ENCODE measurements at places on chromosomes 16 and 17.

DNA sequence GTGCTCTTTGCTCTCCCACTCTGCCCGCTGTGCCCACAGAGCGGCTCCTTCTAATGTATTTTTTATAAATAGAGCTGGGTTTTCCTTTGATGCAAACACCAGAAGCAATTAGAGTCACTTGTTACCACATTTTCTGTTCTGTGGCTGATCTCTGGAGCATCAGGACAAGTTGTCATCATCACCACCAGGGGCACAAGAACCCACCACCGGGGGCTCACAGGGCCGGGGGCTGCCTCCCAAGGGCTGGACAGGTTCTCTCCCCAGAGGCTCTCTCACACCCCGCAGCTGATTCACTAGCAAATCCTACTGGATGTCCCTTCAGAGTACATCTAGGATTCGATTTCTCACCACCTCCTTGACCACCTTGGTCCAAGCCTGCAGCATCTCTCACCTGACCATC lies 18.5 kb downstream of the C16orf82 start:
- no peak for DNase-seq

DNA sequence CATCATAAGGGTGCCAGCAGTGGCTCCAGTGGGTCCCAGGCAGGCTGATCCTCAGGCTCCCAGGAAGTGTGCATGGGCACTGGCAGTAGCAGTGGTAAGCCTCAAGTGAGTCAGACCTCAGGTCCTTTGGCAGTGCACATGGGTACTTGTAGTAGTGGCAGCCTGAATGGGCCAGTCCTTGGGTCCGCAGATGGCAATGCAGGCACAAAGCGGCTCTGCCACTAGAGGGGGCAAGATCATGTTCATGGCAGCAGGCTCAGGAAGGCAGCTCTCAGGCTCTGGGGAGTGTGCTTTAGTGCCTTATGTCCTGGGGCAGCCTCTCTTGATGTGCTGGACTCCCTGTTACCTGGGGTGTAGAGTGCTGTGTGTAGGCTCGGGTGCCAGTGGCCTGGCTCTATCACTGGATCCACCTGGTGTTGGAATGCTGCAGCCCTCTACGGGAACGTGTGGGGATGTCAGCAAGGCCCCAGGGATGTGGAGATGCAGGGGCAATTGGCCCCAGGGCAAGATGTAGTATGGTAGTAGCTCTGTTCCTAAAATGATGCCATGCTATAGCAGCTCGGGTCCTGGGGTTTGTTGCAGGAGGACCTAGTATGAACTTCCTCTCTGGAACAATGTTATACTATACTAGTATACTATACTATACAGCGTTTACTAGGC lies 11.0 kb downstream of the ACSM3 start:
- peak; percentile 37 for DNase-seq

- DNase-seq = no peak
These were observed 3.6 kb upstream of the ZMYND15 start for GRCh38 chr17:4735876-4736651.

DNA sequence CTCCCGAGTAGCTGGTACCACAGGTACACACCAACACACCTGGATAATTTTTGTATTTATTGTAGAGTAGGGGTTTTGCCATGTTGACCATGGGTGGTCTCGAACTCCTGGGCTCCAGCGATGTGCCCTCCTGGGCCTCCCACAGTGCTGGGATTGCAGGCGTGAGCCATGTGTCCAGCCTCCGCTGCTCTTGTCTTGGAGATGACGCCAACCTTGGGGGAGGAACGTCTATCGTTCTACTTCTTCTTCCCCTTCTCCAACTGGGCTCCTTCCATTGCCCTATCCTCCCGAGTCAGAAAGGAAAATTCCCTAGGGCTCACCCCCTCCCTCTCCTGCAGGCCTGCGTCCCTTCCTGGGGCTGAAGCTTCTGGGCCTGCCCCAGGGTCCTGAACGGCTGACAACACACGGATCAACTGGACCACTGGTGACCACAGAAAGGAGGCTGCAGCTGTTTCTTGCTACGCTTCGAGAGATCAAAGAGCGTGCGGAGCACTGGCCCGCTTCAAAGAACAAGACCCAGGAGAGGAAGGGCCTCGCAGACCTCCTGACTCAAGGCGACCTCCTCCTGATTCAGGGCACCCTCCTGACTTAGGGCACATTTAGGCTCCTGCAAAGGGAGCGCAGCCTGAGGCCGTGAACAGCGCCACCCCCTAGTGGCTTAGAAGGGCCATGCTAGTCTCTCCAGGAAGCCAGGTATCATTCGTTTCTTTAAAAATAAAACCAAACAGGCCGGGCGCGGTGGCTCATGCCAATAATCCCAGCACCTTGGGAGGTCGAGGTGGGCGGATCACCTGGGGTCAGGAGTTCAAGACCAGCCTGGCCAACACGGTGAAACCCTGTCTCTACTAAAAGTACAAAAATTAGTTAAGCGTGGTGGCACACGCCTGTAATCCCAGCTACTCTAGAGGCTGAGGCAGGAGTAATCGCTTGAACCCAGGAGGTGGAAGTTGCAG lies 48.5 kb upstream of the HELZ start:
- peak; percentile 55 for DNase-seq

GRCh38 chr16:66810391-66810790 lies 9.0 kb upstream of the TERB1 start:
- no peak for DNase-seq

GRCh38 chr16:27879601-27880247 lies 183.8 kb downstream of the GSG1L start:
- no peak for DNase-seq

GRCh38 chr17:7356072-7356549 lies 1.2 kb downstream of the TMEM95 start:
- peak; percentile 84 for DNase-seq

DNA sequence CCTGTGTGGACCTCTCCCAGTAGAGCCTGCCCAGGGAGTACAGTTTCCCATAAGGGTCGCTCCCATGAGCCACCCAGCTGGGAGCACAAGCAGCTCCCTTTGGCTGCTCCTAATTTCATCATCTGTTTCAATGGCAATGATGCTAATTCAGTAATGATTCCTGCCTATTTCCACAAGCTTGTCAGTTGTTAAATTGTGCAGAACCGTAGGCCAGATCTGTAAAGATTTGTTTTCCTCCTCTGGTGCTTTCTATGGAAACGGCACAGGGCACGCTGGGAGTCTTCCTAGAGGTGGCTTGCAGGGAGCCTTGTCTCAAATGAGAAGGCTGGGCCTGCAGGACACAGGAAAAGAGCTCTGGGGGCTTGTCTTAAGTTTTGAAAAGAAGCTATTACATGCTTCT lies 223.7 kb downstream of the CBLN1 start:
- no peak for DNase-seq

DNA sequence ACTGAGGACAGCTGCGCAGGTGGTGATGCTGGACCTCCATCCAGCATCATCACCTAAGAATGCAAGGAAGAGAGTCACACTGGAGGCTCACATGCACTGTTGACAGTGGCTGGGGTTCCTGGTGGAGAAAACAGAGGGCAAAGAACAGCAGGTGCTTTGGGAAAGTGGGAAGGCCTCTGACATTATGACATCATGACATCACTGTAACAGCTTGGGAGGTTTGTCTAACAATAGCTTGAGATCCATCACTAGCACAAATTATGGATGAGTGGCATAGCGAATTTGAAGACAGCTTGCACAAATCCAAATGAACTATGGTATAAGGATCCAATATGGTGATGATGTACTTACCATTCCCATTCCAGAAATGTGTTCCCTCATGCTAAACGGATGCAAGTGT lies 226.5 kb upstream of the MPHOSPH6 start:
- no peak for DNase-seq

DNA sequence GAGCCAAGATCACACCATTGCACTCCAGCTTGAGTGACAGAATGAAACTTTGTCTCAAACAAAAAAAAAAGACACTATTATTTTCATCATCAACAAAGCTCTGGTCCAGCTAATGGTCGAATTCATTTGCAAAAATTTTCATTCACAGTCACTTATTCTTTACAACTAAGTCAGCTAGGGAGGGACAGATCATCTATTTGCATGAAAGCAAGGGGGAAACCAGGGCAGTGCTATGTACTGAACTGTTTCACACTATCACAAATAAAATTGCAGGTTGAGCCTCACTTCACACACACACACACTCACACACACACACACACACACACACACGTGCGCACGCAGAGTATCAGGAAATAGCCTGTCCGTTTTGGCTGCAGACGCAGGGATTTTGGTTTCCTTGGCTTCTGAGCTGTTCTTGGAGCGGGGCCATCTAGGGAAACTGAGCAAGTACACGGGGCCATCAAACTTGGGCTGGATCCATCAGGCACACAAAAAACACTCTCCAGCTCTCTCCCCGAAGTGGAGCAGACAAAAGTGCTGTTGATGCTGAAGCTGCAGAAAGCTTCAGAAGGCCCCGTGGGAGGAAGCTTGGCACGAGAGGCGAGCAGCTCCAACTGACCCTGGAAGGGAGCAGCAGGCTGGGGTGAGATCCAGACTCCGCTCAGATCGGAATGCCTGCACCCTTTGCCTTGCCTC lies 44.3 kb upstream of the HELZ start:
- DNase-seq = peak; percentile 91

- no peak for DNase-seq
These were observed 32.0 kb downstream of the KSR1 start for GRCh38 chr17:27488231-27488630.

GRCh38 chr16:68907781-68908181 lies 64.5 kb downstream of the TANGO6 start:
- DNase-seq = no peak

DNA sequence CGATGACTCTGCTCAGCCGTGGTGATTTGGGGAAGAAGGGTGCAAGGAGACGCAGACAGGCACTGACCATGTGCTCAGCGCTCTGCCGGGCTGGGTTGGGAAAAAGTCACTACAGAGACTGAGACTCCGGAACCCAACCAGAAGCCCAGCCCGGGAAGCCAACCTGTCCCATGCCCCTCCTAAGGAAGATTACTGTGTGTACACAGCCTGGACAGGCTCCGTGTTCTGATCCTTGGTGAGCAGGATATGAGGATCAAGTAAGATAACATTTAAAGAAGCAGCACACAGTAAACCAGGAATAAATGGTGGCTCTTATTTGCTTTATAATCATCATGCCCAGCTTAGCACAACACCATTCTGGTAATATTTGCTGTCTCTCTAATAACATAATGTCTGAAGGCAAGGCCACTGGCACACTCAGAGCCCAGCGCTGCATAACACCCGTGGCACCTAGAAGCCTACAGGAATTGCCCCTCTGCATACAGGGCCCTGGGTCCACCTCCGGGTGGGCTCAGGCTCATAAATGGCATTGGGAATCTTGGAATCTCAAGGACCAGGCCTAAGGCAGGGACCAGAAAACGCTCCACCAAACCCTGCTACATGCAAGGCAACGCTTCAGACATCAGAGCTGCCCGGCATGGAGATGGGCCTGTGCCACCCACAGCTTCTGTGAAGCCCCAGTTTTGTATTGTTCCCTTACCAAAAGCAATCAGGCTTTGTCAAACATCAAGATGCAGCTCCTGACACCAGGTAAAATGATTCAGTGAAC lies 113.5 kb downstream of the DYNLRB2 start:
- no peak for DNase-seq
